ENCODE measurements at places on chromosomes 2 and 18.

DNA sequence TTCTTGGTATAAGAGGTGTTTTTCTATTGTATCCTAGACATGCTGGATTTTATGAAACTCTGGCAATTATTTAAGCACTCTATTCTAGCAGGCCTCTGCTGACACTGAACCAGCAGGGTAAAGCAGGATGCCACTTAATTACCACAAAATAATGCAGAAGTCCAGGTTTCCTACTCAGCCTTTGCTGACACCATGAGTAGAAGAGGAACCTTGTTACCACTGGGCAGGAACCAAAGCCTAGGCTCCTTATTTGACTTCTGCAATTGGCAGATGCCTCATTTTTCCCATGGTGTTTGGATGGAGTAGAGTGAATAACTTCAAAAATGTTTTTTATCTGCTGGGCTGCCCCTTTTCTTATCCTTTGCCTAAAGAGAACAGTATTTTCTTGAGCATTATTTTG, 60.8 kb downstream of the THNSL2 start:
- no peak for DNase-seq

- no peak for DNase-seq
Measured at GRCh38 chr2:218345491-218346236, 11.0 kb upstream of the CATIP start.

- DNase-seq = no peak
Measured at GRCh38 chr18:67268530-67268929, 248.0 kb downstream of the DSEL start.

DNA sequence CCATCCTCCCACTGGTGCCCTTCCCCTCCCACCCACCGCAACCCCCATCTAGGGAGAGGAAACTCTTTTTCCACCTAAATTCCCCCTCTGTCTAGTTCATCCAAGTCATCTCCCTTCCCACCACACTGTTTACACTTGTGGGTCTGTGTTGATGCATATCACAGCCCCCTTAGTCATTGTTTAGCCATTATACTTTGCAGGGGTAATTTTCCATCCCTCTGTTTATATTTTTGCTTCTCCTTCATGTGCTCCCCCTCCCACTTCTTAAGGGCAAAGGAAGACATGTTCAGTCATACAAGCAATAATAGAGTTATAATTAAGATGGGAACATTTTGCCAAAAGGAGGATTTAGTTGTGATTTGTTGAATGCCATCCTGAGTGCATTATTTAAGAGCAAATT, 187.8 kb upstream of the TNP1 start:
- no peak for DNase-seq

- peak; percentile 75 for DNase-seq
Measured at GRCh38 chr2:120177001-120177621, 46.1 kb downstream of the TMEM185B start.

GRCh38 chr2:29954316-29954715, 32.9 kb upstream of the ALK start:
- no peak for DNase-seq

GRCh38 chr2:60438653-60439052, 114.8 kb downstream of the BCL11A start:
- DNase-seq = no peak

DNA sequence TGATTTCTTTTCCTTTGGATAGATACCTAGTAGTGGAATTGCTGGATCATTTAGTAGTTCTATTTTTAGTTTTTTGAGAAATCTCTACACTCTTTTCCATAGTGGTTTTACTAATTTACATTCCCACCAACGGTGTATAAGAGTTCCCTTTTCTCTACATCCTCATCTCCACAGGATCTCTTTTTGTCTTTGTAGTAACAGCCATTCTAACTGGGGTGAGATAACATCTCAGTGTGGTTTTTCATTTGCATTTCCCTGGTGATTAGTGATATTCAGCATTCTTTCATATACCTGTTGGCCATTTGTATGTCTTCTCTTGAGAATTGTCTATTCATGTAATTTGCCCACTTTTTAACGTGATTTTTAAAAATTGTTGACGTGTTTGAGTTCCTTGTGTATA, 13.8 kb downstream of the RFTN2 start:
- DNase-seq = no peak

- no peak for DNase-seq
Measured at GRCh38 chr2:188414411-188414810, 122.7 kb downstream of the GULP1 start.

GRCh38 chr2:3512086-3512485, 7.2 kb downstream of the ADI1 start:
- no peak for DNase-seq

DNA sequence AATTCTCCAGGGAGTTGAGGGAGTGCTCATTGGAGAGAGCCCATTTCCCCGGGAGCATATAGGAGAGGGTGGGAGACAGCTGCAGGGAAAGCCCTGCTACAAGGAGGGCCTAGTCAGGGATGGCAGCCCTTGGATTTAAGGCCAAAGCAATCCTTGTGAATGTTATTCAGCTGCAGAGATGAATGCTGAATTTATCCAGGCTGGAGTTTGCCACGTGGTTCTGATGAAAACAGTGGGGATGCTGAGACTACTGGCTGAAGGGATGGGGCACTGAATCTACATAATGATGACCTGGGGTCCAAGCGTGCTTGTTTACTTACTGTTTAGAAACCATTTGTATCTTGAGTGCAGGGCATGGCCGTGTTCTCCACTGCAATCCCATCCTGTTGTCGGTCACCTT, 35.6 kb upstream of the RNF149 start:
- no peak for DNase-seq

DNA sequence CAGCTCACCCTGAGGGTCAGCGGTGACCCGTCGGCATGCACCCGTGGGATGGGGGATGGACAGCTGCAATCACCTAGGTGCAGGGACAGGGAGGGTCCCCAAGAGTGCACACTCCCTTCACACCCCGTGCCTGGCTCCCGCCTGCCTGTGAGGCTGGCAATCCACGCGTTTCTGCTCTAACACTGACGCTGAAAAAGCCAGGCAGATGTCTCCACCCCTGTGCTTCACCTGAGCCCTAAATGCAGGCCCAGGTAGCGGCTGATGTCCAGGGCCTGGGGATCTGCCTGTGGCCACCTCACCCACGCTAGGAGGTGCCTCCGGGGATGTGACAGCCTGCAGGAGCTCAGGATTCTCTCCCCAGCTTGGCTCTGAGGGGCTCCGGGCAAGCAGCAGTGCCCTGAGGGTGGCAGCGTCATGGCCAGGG, 212.0 kb upstream of the SALL3 start:
- no peak for DNase-seq

DNA sequence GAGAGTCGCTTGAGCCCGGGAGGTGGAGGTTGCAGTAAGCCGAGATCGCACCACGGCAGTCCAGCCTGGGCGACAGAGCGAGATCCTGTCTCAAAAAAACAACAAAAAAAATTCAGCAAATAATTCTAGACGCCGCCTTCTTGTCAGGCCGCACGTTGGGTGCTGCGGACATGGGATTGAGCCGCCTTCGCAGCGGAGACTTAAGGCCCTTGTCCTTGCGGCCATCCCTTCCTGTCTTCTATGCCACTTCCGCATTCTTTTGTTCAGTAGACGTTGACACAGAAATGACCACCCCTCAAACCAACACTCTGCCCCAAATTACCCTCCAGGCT, 15.8 kb downstream of the PTPN18 start:
- no peak for DNase-seq

- no peak for DNase-seq
Measured at GRCh38 chr2:88168386-88168785, 1.8 kb upstream of the THNSL2 start.

- no peak for DNase-seq
Measured at GRCh38 chr2:74845991-74846390, 12.1 kb downstream of the HK2 start.

DNA sequence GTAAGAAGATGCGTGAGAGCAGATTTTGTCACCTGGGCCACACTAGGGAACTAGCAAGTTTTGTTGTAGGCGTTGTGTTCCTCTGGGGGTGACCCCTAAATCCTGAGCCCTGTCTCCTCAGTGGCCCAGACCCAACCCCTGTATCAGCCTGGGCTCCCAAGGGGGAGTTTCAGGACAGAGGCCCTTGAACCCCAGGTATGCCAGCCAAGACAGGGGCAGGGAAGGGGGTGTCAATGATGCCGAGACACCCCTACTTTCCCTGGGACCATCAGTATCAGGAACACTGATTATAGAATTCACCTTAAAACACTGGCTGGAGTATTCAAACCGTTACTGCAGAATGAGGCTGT, 39.1 kb upstream of the RPL31 start:
- DNase-seq = no peak

GRCh38 chr2:7060631-7061449, 143.6 kb downstream of the RNF144A start:
- no peak for DNase-seq

GRCh38 chr2:62042944-62043343, 137.5 kb downstream of the COMMD1 start:
- no peak for DNase-seq

DNA sequence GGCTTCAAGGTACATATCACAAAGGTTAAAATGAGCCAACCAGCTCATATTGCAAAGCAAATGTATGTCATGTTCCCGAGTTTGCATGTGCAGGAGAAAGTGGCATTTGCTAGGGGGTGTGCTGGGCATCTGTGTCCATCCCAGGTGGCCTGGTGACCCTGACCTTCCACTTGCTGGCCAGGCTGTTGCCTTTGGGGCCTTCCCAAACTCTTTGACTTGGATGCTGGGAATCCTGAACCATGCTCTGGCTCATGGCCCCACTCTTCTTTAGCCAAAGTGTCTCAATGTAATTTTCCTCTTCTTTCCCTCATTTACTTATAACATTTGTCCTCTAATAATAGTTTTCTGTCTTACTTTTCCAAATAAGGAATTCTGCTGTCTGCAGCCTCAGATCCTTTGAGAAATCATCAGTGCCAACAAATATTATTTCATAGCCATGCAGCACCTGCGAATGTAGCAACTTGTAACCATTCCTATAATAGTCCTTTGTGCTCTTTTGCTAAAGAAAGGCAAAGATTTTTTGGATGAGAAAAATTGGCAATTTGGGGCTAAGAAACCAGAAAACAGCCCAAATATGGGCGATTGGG, 64.2 kb downstream of the MTCL1 start:
- DNase-seq = no peak

DNA sequence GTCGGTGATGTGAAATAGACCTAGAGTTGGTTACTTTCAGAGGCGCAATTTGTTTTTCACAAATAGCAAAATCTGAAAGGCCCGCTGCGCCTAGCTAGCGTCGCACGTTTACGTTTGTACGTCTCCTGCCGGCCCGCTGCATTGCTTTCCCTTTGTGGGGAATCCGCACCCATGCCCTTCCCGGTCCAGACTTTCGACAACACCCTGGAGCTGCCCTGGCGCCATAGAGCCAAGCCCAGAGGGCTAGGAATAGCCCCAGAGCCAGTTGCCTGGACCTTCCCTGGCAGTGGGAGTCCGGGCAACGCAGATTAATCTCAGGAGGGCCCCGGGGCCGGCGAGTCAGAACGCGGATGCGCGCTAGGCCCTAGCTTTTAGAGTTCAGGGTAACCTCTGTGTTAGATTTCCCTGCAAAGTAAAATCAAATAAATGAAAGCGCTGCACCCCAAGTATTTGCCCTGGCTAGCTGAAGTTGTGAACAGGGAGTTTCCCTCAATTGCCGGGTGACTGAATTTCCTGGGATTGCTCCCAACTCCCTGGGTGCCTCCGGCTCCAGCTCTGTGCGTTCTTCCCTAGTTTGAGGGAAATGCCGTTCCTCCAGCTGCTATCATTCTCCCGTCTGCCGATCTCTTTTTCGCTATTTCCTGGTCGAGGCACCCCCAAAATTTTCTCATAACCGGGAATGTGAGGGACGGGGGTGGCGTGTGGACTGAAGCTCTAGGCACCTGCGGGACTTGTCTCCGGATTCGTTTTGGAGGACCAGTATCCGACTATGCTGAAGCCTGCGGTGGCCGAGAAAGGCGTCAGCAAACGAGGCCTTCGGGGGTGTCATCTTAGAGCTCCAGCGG, 1.2 kb upstream of the EN1 start:
- DNase-seq = no peak

- no peak for DNase-seq
Measured at GRCh38 chr2:239299218-239299939, 101.4 kb downstream of the HDAC4 start.

- DNase-seq = no peak
Measured at GRCh38 chr2:133819906-133820305, 251.6 kb upstream of the NCKAP5 start.

- DNase-seq = no peak
Measured at GRCh38 chr2:217795067-217795466, 207.7 kb downstream of the TNS1 start.

- no peak for DNase-seq
Measured at GRCh38 chr2:17298453-17298852, 219.8 kb downstream of the RAD51AP2 start.

GRCh38 chr2:70956141-70956540, 20.4 kb downstream of the ATP6V1B1 start:
- no peak for DNase-seq

DNA sequence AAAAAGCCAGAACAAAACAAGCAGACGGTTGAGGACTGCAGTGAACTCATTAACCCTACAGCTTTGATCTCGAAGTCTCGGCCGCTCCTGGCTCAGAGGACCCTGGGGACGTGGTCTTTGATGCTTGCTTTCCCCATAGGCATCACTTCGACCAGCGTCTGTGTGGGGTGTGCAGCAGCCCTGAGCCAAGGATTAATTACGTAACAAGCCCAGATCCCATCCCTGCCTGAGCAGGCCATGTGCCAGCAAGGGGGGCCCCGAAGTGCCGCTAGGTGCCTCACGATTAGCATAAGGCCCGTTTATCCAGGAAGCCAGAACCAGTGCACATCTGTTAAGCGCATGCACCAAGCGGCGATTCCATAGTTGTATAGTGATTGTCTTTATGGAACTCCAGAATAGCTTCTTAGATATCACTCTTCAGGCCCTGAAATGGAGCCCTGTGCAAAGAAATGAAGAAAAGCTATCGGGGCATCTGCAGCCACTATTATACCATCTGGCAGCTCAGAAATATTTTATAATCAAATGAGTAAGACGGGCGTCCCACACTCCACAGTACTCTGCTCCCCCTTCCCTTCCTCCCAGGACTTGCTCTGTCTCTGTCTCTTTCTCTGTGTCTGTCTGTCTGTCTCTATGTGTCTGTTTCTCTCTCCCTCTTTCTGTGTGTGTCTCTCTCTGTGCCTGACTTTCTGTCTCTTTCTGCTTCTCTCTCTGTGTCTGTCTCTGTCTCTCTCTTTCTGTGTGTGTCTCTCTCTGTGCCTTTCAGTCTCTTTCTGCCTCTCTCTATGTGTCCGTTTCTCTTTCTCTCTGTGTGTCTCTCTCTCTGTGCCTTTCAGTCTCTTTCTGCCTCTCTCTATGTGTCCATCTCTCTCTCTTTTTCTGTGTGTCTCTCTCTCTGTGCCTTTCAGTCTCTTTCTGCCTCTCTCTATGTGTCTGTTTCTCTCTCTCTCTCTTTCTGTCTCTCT, 41.7 kb downstream of the HPCAL1 start:
- no peak for DNase-seq

GRCh38 chr2:204897561-204897960, 352.3 kb downstream of the PARD3B start:
- no peak for DNase-seq

DNA sequence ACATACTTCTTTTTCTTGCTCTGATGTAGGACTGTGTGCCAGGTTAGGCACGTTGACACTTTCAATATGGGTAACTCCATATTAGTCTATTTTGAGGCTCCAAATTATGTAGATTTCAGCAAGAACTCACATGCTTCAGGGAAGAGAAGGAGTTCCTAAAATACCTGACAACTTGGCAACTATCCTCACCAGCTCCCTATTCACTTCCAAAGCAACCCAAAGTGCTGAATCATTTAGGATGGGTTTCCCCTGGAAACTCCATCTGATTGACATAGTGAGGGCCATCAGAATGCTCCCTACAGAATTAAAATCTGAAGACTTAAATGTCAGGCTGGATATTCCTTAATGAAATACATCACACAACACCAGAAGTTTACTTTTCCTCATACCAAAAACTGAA, 32.5 kb upstream of the NFU1 start:
- no peak for DNase-seq

Measured in activated CD4-positive, alpha-beta T cell treated with anti-CD3 and anti-CD28 coated beads, Interleukin-2, Interleukin-4, amounts not matched to agents 100 ng/mL and 50 ng/mL, durations not matched to agents 16 hours and 8 hours (primary cell).